ENCODE measurements at places on chromosomes 2 and 18.

DNA sequence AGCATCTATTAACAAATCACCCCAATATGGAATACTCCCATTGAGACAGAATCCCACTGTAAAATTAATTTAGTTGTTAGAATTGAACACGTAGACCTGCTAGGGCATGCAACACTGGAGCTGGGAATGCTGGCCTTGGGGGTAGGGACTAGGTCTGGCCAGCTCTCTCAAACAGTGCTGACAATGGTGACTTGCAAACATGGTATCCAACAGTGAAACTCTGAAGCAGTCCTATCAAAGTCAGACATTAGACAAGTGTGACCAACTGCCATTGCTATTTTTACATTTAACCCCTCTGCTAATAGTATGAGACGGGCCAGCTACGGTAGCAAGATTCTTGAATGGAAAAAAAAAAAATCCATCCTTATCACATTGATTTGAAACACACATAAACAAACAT, 7.2 kb downstream of the E2F6 start:
- no peak for DNase-seq

GRCh38 chr2:11980809-11981208, 234.4 kb downstream of the LPIN1 start:
- no peak for DNase-seq

- DNase-seq, result no peak
These were observed 292.4 kb upstream of the SPRED2 start for GRCh38 chr2:65724752-65725151.

DNA sequence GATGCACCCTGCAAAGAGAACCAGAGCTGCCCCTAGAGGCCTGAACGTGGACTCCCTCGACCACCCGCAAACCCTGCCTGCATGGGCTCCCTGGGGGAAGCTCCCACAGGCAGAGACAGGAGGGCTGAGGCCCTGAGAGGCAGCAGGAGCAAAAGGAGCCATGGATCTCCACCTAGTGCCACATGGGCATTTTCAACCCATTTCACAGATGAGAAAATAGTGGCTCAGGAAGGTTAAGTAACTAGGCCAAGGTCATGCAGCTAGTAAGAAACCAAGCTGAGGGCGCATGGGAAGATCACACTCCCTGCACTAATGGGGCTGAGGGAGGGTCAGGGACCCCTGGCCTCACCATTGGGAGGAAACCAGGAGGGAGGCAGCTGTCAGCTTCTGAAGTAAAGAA, 271.7 kb upstream of the RAB6C start:
- DNase-seq, result no peak

GRCh38 chr18:28063926-28064325, 113.0 kb downstream of the CDH2 start:
- DNase-seq, result no peak

DNA sequence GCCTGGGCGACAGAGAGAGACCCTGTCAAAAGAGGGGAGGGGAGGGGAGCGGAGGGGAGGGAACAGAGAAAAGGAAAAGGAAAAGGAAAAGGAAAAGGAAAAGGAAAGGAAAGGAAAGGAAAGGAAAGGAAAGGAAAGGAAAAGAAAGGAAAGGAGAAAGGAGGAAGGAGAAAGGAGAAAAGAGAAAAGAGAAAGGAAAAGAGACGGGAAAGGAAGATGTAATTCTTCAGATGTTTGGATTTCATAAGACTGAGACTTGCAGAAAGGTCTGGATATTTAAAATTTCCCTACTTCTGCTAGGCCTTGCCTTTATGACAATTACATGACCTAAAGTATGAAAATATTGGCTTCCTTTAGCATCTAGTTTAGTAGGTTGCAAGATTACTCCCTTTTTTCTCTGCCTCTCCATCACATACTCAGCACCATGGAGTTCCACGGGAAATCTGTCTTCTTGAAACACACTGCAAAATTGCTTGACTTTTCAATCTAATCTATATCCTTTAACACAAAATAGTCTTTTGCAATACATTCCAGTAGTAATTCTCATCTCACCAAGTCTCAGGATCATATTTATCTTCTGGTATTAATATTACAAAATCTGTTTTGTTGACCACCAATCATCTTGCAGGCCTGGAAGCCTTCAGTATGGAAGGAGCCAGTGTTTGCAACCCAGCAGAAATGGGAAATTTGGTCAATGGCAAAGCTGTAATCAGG, 383.5 kb downstream of the ZEB2 start:
- DNase-seq, result no peak

Data from stimulated activated CD4-positive, alpha-beta T cell treated with anti-CD3 and anti-CD28 coated beads, Interleukin-15, amount 100 ng/mL, for 1 hour (primary cell).